ENCODE measurements at places on chromosomes 7 and 10.

DNA sequence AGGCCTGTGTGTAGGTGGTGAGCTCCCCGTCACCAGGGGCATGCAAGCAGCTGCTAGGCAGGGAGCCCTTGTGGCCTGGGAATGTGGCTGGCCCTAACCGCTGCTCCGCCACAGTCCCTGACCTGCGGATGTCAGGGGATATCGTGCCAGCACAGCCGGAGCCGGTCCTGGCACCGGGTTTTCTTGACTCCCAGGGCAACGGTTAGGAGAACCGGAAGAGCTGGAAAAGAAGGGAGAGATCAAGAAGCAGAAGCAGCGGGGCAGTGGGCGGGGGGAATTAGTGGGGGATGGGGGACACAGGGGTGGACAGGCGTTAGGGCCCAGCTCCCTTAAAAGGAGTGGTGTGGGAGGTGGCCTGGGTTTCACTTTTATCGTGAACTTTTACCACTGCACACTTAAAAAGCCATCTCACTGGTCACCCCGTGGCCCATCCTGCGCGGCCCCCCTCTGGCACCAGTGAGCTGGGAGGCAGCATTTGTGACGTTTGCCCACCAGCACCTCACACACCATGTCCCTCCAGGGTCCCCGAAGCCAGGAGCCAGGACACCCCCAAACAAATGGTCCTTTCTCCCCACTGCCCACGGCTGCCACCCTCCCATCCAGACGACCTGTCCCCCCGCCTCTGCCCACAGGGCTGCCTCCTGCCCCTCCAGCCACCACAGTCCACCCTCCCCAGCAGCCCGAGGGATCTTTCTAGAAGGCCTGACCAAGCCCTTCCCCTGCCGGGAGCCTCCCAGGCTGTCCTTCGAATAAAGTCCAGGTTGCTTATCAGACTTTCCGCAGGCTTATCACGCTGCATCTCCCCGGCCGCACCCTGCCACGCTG, 1.8 kb upstream of the MICALL2 start:
- DNase-seq, result no peak

GRCh38 chr7:98107313-98107721, 655 bp downstream of the LMTK2 start:
- peak; percentile 15 for DNase-seq

DNA sequence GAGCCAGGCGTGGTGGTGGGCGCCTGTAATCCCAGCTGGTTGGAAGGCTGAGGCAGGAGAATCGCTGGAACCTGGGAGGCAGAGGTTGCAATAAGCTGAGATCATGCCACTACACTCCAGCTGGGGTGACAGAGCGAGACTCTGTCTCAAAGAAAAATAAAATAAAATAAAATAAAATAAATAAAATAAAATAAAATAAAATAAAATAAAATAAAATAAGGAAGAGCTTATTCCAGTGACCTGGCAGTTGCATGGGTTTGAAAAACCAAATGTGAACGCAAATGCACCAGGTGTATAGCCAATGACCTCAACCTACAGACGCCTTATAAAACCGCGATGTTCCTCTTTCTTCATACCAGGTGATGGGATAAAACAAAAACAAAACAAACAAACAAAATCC, 995.7 kb downstream of the TYW1 start:
- no peak for DNase-seq

DNA sequence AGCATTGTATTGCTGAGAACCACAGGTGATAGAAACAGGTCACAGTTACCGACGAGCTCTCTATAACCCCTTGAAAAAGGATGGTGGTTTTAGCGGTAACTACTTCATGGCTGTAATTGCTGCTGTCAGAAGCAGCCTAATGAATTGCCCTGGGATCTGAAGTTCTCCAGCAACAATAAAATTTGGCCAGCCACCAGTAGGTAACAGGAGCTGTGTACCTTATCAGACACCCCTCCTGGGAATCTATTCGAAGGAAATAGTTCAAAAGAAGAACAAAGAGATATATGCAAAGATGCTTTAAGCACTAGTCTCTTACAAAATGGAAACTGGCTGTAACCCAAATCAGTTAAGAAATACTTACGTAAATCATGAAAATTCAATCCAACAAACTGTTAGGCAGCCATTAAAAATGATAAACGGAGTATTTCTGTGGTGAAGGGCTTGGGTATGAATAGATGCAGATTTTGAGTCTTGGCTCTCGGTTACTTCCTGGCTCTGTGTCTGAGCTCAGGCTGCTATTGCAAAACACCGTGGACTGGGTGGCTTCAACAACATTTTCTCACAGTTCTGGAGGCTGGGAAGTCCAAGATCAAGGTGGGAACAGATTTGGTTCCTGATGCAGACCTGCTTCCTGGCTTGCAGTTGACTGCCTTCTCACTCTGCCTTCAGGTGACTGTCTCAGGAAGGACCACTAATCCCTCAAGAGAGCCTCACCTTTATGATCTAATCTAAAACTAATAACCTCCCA, 1.6 kb downstream of the MSRB2 start:
- no peak for DNase-seq

DNA sequence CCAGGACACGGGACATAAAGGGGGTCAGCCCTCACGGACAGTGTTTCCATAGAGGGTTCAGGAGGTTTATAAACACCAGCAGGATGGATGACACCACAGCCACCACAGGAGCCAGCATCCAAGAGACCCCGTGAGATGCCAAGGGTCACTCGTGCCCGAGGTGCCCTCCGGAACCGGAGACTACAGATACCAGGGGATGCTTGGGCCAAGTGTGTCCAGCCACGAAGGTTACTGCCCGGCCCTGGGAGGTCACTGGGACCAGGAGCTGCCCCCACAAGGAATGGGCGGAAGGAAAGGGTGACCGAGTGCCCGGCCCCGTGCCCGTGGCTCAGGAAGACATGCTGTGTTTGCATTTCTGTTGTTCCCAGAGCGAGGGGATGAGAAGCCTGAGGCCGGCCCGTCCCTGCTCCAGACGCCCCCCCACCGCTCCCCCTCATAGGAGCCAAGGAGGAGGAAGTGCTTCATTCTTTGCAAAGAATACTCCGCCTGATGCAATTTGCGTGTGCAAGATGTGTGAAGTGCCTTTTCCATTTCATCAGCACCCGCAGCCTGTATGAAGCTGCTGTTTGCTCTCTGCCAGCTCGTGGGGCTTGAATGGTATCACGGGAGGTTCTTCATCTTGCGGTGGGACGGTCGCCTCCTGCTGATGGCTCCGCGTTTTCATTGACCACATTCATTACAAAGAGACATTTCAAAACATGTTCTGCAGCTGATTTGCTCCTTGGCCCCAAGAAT, 176.4 kb downstream of the ELFN1 start:
- DNase-seq, result no peak

DNA sequence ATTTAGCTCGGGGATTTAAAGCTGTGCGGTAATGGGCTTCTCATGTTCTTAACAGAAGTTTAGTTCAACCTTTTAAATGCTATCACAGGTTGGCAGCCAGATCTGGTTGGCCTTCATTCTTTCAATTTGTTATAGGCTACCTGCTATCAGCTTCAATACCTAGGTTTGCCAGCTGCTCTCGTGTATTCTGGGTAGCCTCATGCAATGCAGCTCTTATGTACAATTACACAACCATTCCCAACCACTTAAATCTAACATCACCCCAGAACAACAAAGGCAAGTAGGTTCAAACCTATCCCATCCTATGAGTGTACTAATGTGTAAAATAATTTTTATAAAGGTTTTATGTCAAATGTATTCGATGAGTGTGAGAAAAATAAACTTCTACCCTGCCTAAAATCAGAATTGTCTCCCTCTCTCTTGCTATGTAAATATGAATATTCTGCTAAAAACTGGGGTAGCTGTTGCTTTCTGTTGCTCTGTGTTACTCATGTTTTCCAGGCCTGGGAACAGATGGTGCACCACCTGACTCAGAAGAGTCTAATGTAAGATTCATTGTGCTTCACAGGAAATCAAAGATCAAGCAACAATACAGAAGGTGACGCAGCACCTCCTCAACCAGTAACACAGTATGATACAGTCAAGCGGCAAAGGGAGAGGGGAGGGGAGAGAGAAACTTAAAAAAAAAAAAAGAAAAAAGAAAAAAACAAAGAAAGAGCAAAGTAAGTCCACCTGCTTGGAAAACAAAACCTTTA, 188.6 kb downstream of the ETV1 start:
- no peak for DNase-seq

DNA sequence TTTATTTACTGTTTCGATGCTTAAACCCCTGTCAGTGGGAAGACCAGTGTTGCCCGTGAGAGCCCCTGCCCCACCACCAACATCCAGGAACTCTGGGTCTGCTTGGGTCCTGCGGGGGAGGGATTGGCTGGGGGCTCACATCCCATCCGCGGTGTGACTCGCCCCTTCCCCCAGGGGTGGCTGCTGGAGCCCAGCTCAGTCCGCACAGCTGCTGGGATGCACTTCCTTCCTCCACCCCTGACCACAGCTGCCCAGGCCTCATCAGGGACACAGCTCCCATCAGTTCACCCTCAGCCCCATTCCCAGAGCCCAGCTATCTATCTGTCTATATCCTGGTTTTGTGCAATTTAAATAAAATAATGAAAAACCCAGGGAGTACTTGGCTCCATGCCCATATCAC, 54.5 kb downstream of the JAKMIP3 start:
- no peak for DNase-seq

GRCh38 chr10:92760609-92761008, 70.9 kb downstream of the HHEX start:
- no peak for DNase-seq

DNA sequence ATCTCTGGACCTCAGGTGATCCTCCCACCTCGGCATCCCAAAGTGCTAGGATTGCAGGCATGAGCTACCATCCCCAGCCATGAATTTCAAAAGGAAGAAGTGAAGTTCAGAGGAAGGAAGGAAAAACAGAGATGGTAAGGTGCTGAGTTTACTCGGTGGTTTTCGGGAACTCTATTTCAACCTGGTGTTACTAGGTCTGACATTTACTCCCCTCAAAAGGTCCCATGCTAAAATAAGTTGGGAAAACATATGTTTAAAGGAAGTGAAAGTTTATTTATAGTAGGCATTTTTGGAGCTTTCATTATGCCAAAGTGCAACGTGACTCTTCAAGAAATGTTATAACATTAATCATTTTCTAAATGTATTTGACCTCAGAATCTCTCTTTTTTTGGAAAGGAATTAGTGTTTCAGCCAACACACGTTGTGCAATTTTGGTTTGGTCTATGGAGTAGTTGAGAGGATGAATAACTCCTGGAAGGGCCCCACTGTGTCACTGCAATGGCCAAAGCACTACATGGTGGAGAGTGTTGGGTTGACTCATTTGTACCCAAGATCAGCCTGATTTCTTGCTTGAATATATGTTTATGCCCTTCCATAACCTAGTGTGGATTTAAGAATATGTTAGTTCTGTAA, 114.7 kb upstream of the FAM171A1 start:
- DNase-seq, result no peak

DNA sequence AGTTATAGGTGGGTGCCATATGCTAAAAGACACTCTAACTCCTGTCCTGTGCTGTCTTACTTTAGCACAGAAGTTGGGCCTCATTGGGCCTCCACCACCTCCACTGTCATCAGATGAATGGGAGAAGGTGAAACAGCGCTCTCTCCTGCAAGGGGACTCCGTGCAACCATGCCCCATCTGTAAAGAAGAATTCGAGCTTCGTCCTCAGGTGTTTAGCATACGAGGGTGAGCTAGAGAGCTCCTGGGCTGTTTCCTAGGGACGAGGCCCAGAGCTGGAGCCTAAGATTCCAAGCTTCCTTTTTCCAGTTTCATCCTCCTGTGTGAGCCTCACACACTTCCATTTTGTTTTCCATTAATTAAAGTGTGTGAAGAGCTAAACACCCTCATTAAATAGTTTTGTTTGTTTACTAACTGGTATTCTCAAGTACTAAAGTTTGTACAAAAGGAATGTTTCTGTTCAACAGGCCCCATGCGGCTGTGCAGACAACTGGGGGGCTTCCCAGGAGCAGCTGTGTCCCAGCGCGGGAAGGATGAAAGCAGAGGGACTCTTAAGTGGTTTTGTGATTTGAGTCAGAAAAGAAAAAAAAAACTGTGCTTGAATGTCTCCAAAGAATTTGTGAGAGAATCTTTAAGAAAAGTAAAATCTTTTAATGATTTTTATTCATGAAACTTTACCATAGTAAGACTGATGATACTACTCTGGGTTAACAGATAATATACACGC, 14.1 kb downstream of the RNF32 start:
- no peak for DNase-seq

DNA sequence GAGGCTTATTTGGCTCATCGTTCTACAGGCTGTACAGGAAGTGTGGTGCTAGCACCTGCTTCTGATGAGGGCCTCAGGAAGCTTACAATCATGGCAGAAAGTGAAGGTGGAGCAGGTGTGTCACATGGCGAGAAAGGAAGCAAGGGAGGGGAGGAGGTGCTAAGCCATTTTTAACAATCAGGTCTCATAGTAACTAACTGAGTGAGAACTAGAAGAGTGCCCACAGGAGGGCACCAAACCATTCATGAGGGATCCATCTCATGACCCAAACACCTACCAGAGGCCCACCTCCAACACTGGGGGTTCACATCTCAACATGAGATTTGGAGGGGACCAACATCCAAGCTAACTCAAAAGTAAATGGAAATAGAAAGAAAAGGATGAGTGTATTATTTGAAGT, 78.1 kb downstream of the CXCL12 start:
- DNase-seq, result no peak

DNA sequence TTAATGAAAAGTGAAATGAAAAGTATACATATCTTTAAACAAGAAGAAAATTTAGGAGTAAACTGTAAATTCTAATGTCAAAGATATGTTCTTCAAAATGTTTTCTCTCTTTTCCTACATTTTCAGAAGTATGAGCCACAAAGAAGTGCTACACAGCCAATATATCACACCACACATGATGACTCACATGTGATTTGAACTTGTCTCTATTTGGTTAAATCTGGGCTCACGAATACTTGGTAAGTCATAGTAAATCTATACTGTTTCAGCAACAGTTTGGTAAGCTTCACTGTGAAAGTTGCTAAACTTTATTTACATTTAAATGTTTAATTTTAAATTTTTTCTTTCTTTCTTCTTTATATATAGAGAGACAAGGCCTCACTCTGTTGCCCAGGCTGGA, 380.6 kb upstream of the IGFBP3 start:
- no peak for DNase-seq

DNA sequence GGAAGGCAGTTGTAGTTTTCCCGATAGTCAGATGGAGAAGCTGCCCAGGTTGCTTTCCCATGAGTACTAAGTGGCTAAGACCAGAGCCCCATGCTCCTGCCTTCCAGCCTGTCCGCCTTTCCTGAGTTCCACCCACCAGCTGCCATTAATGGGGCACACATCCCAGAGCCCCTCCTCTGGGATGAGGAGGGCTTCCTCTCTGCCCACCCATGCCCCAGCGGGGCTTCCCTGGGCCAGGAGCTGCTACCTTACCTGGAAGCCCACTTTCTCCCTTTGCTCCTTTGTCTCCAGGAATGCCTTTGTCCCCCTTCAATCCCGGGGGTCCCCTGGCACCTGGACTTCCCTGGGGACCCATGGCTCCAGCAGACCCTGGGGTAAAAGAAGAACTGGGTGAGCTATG, 7.8 kb downstream of the SFTPD start:
- no peak for DNase-seq

GRCh38 chr7:46032353-46032752, 111.3 kb upstream of the IGFBP3 start:
- DNase-seq, result no peak

DNA sequence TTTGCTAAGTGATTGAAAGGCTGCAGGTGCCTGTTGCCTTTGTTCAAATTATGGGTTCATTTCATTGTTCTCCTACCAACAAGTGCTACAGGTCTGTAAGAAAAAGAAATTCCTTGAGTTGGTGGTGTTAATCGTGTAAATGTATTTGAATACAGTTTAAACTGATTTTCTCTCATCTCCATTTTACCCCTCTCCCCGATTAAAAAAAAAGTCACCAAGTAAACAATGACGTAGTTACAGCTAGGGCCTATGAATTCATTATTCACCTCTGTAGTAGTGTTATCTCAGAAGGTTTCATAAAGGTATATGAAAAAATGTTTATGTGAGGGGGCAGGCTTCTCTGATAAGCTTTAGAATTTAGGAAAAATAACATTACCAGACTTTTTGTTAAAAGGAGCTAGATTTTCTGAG, 1.1 kb downstream of the REEP3 start:
- no peak for DNase-seq

All from T-helper 1 cell (primary cell).